Renal pelvis (tissue), 12 donors: ENCODE measurements at places on chromosomes 5 and 9.
A peak's percentile ranks its signal among the peaks of the same experiment; 100 is the strongest.

GRCh38 chr9:120388003-120388855 is 191.7 kb downstream of the CDK5RAP2 start:
- no peak for DNase-seq

GRCh38 chr5:152689250-152689711 is 284.2 kb upstream of the NMUR2 start:
- DNase-seq = peak; percentile 19

- DNase-seq = no peak
These were observed 169.1 kb upstream of the CDH18 start for GRCh38 chr5:20157089-20157488.

DNA sequence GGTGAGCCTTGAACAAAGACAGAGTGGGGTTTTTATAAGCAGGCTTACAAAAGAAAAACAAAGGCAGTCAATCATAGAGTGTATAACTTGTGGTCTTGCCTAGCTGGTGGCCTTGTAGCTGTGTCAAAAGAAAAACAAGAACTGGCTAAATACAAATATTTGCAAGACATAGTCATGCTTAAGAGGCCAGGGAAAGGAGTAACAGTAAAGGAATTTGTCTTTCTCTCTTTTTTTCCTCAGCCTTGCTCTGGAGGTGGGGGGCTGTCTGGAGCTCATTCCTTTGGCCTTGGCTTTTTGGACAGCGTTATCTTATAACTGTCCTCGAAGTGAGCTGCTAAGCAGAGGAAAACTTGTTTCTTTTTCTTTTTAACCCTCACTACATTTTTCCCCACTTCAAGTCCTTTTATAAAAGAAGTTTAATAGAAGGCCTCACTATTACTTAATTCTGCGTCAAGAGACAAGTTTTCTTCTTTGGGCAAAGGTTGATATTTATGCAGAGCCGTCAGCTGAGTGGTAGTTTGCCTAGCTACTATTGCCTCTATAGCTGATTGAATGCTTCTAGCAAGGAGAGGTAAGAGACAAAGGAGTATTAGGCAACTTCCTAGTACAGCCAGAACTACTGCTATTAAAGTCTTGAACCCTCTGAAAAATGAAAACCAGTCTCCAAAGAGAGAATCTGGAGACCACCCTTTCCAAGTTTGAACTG is 14.3 kb downstream of the CEL start:
- DNase-seq = no peak

- DNase-seq = peak; percentile 78
These were observed 247.5 kb downstream of the ADAMTSL1 start for GRCh38 chr9:18721267-18721994.

- no peak for DNase-seq
These were observed 180.7 kb upstream of the ZNF618 start for GRCh38 chr9:113695440-113695851.

DNA sequence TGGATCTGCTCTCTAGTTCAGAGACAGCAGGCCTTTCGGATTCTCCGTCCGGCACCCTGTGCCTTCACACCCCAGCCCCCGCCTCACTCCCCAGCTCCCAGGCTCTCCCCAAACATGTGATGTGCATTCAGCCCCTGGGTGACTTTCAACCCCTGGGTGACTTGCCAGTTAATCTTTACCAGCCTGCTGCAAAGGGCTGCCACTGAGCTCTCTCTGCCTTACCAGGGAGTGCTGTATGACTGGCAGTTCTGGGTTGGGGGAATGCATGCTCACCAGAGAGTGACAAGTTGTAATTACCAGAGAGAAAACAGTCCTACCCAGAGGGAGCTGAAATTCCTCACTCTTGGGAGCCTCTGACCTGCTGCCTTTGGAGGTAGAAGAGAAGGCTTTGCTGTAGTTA is 4.9 kb upstream of the ADRA1B start:
- peak; percentile 78 for DNase-seq

DNA sequence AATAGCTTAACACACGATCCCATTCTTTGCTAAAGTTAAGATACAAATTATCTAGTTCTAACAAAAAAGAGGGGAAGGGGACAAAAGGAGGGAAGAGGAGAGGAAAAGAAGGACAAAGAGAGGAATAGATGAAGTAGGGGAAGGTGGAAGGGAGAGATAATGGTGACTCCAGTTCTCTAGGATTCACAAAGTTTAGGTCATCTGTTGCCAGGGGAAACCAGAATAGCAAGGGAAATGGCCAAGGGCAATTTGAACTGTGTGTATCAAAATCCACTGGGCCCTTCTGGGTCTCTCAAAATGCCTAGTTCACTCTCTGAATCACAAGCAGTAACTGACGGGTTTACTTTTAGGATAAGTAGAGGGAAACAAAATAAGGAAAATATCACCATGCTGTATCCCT is 7.6 kb downstream of the SLC24A2 start:
- no peak for DNase-seq

DNA sequence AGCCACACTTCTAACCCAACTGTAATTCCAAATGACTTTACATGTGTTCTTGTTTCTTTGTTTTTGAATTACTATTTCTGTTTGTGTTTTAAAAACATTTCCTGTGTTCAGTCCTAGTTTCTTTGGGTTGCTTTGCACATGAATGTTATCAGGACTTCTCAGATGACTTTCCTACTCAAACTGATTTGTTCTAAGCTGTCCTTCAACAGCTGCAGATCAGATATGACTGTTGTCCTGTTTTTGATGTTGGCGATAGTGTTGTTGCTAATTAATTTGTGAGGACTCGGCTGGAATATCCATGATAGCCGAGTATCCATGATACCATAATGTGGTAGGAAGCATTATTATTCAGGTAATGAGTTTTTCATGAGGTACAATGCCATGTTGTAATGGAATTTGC is 98.6 kb downstream of the CHSY3 start:
- no peak for DNase-seq

GRCh38 chr5:138629392-138629791 is 54.2 kb upstream of the HSPA9 start:
- no peak for DNase-seq

GRCh38 chr9:105661011-105661410 is 1.2 kb upstream of the TAL2 start:
- DNase-seq = no peak

- peak; percentile 49 for DNase-seq
These were observed at the start of gene RANBP3L for GRCh38 chr5:36301858-36302603. TSS of gene RANBP3L (minus strand) at chr5:36301902. CDS start at chr5:36301416, 486 bp downstream.
